ENCODE measurements at places on chromosomes 12 and 14.

DNA sequence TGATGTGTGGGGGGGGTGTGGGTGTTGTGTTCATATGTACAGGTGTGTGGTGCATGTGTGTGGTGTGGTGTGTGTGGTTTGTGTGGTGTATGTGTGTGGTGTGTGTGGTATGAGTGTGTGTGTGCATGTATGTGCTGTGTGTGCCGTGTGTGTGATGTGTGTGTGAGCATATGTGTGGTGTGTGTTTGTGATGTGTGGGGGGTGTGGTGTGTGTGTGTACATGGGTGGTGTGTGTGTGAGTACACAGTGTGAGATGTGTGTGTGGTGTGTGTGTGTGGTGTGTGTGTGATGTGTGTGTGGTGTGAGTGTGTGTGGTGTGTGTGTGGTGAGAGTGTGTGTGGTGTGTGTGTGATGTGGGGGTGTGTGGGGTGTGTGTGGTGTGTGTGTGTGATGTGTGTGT lies 24.5 kb upstream of the CMKLR1 start:
- H3K27me3 ChIP-seq = peaks cover 4% of the 10 kb centered on the region
- H3K36me3 ChIP-seq = no peaks in the 10 kb centered on the region
- peaks cover 9% of the 10 kb centered on the region for H3K4me1 ChIP-seq
- no peak overlapping the region for H3K4me3 ChIP-seq

- H3K27me3 ChIP-seq = peaks cover 61% of the 10 kb centered on the region
- H3K4me3 ChIP-seq = no peak overlapping the region
- no peaks in the 10 kb centered on the region for H3K4me1 ChIP-seq
These were observed 359.9 kb downstream of the RGS6 start for GRCh38 chr14:72291908-72292688.

DNA sequence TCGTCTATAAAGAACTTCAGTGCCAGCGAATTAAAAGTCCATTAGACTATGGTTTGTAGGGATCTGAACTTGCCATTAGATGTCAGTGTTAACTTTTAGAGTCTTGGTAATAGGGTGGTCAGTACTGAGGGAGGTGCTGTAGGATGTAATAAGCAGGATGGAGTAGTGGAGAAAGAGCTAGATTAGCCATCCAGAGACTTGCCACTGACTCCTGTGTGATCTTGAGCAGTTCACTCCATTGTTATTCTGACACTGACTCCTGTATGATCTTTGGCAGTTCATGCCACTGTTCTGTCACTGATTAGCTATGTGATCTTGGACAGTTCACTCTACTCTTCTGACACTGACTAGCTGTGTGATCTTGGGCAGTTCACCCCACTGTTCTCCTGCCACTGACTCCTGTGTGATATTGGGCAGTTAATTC lies 133.6 kb downstream of the TTLL5 start:
- DNase-seq = no peak
- H3K4me1 ChIP-seq = no peaks in the 10 kb centered on the region
- no peak overlapping the region for H3K4me3 ChIP-seq
- peaks cover 5% of the 10 kb centered on the region for H3K36me3 ChIP-seq
- H3K27me3 ChIP-seq = no peaks in the 10 kb centered on the region

DNA sequence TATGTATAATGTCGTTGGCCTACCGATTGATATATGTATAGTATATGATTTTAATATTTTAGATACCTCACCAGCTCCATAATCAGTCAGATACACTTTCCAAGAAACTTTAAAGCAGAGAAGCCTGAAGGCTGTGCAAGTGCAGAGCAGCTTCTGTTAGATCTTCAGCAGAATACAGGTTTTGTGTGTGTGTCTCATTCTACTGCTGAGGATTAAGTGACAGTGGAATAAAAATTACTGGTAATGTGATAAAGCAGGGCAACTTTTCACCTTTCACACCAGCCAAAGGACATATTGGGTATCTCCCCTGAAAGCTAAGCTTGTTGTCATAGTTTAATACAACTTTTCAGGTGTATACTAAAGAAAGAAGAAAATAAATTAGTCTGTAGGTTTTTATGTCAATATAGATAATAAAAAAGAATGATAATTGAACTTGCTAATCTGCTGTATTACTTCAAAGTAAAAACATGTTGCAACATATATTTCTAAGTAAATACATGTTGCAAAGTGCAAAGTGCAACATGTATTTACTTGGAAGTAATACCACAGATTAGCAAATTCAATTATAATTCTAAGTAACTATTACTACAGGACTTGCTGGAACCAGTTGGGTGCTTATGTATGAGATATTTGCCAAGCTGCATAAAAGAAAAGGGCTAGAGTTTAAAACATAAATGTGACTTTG lies 128.3 kb downstream of the SLC16A7 start:
- no peaks in the 10 kb centered on the region for H3K27me3 ChIP-seq
- peaks cover 16% of the 10 kb centered on the region for H3K4me1 ChIP-seq
- no peak for DNase-seq
- H3K4me3 ChIP-seq = no peak overlapping the region
- H3K27ac ChIP-seq = no peak overlapping the region

DNA sequence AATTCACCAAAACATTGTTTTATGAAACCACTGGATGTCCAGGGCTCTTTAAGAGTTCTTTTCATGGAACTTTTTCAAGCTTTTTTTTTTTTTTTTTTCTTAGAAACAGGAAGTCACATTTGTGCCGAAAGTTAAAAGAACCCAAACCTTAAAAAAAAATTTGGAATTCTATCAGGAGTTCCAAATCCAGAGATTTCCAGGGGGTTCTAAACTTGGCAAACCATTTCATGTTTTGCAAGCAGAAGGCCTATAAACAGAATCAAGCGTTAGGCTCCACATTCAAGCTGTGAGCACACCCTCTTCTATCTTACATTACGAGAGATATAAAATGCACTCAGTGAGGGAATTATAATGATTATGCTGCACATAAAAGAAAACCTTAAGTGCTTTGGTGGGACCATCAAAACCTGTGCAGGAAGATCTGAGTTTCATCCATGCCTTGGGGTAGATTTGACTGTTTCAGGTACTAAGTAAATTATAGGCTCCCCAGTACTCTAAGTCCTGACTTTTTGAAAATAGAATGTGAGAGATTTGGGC lies 154.8 kb upstream of the FAR2 start:
- DNase-seq = no peak
- peaks cover 7% of the 10 kb centered on the region for H3K27me3 ChIP-seq
- no peak overlapping the region for H3K27ac ChIP-seq

- no peak for DNase-seq
- no peaks in the 10 kb centered on the region for H3K36me3 ChIP-seq
- H3K27me3 ChIP-seq = peaks cover 44% of the 10 kb centered on the region
- no peak overlapping the region for H3K27ac ChIP-seq
- no peak overlapping the region for H3K4me3 ChIP-seq
- no peaks in the 10 kb centered on the region for H3K4me1 ChIP-seq
These were observed 92.9 kb upstream of the IGF1 start for GRCh38 chr12:102573237-102573636.

- H3K4me1 ChIP-seq = no peaks in the 10 kb centered on the region
- no peak for DNase-seq
- H3K36me3 ChIP-seq = no peaks in the 10 kb centered on the region
These were observed 6.8 kb upstream of the RASAL1 start for GRCh38 chr12:113142173-113142885.

- no peaks in the 10 kb centered on the region for H3K4me1 ChIP-seq
- DNase-seq = no peak
- no peak overlapping the region for H3K27ac ChIP-seq
These were observed 6.9 kb upstream of the HSPB8 start for GRCh38 chr12:119171691-119172425.

- peaks cover 1% of the 10 kb centered on the region for H3K36me3 ChIP-seq
- H3K27ac ChIP-seq = no peak overlapping the region
- peaks cover 12% of the 10 kb centered on the region for H3K4me1 ChIP-seq
- H3K27me3 ChIP-seq = peaks cover 29% of the 10 kb centered on the region
These were observed 9.6 kb downstream of the GSG1 start for GRCh38 chr12:13093848-13094220.

DNA sequence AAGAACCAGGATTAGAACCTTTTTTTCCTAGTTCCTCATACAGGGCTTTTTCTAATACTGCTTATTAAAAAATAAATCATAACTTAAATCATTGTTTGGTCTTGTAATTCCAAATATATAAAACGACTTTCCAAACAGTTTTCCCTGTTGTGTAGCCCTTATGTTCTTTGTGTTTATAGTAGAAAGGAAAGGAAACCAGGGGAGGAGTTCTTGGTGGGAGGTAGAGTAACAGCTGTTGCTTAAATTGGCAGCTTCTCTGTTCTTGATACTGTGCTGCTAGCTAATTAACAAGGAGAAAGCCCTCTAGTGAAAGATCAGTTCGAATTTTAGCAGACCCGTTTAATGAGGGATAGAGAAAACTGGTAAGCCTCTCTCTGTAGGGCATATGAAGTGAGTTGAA lies 15.0 kb downstream of the SRP54 start:
- no peak overlapping the region for H3K27ac ChIP-seq
- no peak overlapping the region for H3K4me3 ChIP-seq
- H3K27me3 ChIP-seq = no peaks in the 10 kb centered on the region
- DNase-seq = no peak
- H3K36me3 ChIP-seq = peaks cover 36% of the 10 kb centered on the region

- H3K27ac ChIP-seq = peak overlapping the region; percentile 41
- H3K36me3 ChIP-seq = peaks cover 15% of the 10 kb centered on the region
- H3K27me3 ChIP-seq = no peaks in the 10 kb centered on the region
- peaks cover 73% of the 10 kb centered on the region for H3K4me1 ChIP-seq
- peak overlapping the region; percentile 27 for H3K4me3 ChIP-seq
These were observed 28.0 kb downstream of the PXN start for GRCh38 chr12:120237360-120238171.

DNA sequence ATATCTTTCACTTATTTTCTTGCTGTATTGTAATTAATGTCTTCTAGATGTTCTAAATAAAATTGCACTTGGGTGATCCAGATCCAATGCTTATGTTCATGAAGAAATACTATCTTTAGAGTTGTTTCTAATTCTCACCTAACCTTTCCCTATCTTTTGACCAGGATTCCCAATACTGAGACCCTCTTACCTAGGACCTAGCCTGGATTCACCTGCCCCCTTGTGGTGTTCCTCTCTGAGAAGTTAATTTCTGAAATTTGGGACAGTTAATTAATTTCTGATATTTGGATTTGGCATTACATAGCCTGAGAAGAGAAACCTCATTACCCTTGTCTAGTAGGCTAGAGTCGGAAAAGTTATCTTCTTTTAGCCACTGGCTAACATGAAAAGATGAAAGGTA lies 29.5 kb downstream of the FOXA1 start:
- H3K27me3 ChIP-seq = no peaks in the 10 kb centered on the region
- no peak overlapping the region for H3K27ac ChIP-seq
- no peak for DNase-seq
- no peaks in the 10 kb centered on the region for H3K4me1 ChIP-seq

DNA sequence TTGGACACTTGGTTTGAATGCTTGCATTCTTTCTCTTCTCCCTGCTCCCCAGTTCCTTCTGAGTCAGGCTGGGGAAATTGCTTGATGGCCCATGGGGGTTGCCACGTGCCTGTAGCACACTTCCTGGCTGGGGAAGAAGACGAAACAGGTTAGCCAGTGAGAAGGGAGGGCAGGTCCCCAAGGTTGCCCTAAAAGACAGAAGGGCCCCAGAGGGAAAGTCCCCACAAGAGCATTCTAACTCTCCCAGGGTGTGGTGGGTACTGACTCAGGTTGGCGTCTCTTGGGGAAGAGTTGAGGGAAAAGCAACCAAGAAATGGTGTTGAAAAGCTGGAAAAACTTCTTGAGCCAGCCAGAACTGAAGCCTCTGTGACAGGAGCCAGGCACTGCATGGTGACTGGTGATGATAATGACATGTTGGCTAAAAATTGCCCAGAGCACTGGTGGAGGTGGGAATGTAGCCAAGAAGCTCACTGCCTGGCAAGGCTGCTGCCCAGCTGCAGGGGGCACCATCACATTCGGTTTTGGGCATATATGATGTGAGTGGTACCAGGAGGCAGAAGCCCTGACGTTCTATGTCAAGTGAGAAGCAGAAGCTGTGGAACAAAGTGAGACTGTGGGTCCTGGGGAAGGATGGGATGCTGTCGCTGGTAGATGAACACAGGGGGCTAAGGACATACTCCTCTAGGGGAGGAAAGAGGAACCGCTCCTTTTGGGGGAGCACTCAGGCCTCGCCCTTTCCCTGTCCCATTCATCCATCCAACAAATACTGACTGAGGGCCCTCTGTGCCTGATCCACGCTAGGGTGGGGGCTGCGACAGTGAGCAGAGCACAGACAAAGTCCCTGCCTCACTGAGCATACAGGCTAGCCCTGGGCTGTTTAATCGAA lies 8.1 kb upstream of the RABGGTA start:
- H3K27me3 ChIP-seq = no peaks in the 10 kb centered on the region
- no peak overlapping the region for H3K4me3 ChIP-seq
- H3K4me1 ChIP-seq = peaks cover 23% of the 10 kb centered on the region
- H3K36me3 ChIP-seq = no peaks in the 10 kb centered on the region
- H3K27ac ChIP-seq = peak overlapping the region; percentile 79

DNA sequence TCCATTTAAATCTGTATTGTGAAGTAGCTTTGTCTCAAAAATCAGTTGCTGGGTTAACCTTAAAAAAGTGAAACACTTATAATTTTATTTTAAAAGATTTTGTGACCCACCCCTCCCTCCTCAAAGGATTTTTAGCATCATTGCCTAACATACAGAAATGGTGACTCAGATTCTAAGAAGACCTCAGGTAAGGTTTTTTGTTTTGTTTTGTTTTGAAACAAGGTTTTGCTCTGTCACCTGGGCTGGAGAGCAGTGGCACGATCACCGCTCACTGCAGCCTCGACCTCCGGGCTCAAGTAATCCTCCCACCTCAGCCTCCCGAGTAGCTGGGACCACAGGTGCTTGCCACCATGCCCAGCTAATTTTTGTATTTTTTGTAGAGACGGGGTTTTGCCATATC lies 74.2 kb downstream of the GNS start:
- peak overlapping the region; percentile 96 for H3K27ac ChIP-seq
- H3K36me3 ChIP-seq = peaks cover 62% of the 10 kb centered on the region
- no peaks in the 10 kb centered on the region for H3K27me3 ChIP-seq
- peak overlapping the region; percentile 63 for H3K4me3 ChIP-seq

DNA sequence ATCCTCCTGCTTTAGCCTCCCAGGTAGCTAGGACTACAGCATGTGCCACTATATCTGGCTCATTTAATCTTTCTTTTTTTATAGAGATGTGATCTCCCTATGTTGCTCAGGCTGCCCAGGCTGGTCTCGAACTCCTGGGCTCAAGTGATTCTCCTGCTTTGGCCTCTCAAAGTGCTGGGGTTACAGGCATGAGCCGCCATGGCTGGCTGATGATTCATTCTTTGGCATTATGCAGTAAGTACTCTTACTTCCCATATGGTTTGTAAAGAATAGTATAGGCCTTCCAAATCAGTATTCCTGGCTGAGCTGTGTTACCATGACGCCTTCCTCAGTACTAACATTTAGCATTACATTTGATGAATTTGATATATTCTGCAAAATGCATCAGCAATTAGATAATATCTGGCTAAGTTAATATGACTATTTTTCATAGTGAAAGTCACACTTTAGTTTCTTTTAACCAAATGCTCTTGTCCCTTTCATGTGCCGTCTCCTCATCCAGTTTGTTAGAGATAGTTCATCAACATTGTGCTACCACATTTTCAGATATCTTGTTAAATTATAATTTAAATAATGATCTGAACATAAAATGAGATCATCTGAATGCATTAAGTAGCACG lies 3.2 kb upstream of the MIA2 start:
- no peak for DNase-seq
- peaks cover 49% of the 10 kb centered on the region for H3K4me1 ChIP-seq
- H3K4me3 ChIP-seq = peak overlapping the region; percentile 15
- peaks cover 4% of the 10 kb centered on the region for H3K36me3 ChIP-seq
